Epithelial cell of proximal tubule (primary cell): ENCODE measurements at places on chromosomes 5 and 9.

DNA sequence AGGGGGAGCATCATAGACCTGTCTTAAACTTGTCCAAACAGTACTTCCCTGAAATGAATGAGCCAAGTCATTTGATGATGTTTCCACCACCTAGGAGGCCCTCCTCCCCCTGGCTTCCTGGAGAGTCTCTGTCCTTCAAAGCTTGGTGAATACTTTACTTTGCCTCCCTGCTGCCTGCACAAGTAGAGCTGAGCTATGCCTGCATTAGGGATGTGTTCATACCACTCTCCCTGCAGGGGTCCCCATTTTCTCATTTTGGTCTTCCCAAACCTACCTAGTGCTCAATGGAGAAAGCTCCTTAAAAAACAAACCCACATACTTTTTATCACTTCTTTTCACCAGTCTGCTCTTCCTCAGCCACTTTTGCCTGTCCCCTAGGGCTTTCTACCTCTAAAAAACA, 7.7 kb downstream of the CCNI2 start:
- no peak for DNase-seq

DNA sequence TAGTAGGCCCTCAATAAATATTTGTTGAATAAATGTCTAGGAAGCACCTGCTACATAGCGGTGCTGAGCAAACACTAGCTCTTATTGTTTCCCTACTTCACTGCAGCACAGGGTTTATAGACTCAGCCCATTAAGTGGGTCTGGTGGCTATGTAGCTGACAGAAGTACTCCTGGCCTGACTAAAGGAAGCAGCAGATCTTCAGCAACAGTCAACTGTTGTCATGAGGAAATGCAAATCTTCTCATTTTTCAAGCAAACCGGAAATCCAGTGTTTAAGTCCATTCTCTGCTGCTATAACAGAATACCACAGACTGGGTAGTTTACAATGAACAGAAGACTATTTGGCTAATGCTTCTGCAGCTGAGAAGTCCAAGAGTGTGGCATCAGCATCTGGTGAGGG, 2.8 kb upstream of the TEX10 start:
- DNase-seq, result no peak

- no peak for DNase-seq
These were observed 17.9 kb downstream of the LMAN2 start for GRCh38 chr5:177333420-177334154.

DNA sequence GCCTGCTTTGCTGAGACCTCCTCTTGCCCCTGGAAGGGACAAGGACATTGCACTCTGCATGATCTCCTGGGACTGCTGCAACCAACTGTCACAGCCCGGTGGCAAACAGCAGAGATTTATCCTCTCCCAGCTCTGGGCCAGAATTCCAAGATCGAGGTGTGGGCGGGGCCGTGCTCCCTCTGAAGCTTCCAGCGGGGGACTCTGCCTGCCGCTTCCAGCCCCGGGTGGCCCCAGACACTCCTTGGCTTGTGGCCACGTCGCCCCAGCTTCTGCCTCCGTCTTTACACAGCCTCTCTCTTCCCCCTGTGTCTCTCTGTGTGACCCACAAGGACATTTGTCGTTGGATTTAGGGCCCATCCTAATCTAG, 67.1 kb downstream of the COL5A1 start:
- no peak for DNase-seq

DNA sequence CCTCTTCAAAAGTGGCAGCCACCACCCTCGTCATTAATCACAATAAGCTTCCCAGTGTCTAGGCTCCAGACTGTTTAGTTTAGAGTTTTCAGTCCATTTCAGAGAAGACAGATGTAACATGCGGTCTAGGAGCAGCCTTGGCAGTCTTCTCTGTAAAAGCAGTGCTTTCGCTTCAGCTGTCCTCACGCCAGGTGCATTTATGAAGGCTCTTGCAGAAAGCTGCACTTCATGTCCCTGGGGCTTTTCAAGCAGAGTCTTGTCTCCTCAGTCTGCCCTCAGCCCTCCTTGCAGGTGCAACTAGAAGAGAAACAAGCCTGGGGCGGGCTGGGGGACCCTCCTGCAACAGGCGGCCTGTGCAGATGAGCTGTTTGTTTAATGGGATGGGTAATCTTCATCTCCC, 281.9 kb downstream of the DRD1 start:
- DNase-seq, result no peak

DNA sequence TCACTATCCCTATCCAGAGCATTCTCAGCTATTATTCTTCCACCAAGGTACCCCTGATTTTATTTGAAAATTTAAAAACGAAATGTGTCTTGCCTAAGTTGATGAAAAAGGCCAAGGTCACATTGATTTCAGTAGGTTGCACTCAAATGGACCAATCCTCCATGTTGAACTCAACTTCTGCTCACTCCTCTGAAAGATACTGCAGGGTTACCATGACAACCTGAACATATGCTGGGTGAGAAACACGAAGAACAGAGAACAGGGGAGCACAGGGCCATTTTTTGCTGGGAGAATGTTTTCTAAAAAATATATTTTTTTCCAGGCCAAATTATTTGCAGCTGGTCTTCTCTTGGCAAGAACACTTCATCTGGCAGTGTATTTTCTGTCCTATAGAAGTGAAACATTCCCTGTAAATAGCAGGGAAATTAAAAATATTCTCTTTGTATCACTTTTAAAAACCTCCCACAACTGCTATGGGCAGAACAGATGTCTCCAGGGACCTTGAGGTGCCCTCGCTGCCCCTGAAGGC, 215.9 kb downstream of the NXNL2 start:
- no peak for DNase-seq

DNA sequence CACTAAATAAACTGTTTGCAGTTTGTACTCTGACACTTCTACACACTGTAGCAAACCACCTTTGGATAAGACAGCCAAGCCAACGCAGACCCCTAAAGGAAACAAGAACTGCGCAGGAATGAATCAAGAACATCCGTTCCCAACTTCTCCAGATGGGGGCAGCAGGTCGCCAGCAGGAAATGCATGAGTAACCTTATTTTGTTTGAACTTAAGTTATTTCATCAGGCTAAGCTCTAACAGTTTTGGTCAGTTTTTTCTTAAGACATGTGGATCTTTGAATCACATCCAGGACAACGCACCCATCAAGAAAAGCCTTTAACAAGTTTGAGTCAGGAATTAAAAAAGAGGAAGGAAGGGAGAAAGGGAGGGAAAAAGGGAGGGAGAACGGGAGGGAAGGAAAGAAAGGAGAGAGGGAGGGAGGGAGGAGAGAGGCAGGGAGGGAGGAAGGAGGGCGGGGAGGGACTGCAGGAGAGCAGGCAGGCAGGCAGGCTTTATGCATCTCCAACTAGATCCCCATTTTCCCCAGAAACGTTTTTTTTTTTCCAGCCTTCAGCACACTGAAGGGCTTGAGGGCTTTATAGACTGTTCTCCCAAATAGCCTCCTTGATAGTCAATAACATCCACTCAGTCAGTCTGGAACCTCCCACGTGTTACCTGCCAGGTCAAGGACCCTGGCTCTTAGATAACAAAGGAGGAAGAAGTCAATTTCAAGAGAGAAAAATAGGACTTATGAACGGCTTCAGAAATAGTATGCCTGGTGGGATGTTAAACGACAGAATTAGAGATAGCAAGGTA, 22.2 kb downstream of the BHMT start:
- DNase-seq, result peak; percentile 61
